ENCODE measurements at places on chromosomes 5 and 9.
A peak's percentile ranks its signal among the peaks of the same experiment; 100 is the strongest.

GRCh38 chr5:96516631-96517071, 83.6 kb upstream of the PCSK1 start:
- no peak for DNase-seq

DNA sequence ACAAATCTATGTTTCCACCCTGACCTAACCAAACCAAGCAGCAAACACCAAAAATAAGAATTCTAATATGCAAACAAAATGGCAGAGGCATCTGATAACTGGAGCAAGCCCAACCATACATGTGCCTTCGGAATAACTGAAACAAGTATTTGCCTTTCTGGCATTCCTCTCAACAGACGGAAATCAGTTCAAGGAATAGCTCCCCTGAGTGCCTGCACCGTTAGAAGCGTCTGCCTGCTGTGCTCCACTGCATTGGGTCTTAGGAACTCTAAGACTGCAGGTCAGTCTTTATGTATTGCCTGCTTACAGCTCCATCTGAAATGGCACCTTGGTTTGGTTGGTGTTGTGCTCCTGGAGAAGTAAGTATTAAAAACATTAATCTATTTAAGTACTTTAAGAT, 98.5 kb downstream of the MRPS27 start:
- no peak for DNase-seq

- no peak for DNase-seq
These were observed 69.0 kb upstream of the TNFAIP8 start for GRCh38 chr5:119286511-119287488.

DNA sequence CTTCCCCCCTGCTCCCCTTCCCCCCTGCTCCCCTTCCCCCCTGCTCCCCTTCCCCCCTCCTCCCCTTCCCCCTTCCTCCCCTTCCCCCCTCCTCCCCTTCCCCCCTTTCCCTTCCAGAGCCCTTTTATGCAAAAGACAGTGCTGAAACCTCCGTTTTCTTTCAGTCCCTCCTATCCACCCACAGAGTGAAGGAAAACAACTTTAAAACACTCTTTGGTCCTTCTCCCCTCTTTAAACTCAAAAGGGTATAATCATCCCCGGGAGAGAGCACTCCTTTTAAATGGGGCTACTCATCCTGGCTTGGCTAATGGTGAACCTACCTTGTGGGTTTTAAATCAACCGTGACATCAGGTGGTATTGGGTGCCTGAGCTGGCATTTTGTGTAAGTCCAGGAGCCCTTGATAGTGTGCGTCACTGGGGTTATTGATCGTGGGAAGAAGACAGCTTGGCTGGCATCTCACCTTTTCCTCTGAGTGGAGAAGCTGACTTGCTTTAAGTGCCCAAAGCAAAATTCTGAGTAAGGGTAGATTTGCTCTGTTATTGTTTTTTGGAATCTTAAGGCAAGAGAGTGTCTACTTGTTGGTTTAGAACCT, 2.7 kb downstream of the LARP1 start:
- DNase-seq = peak; percentile 38

- no peak for DNase-seq
These were observed 207.6 kb upstream of the DMRTA1 start for GRCh38 chr9:22238809-22239684.

GRCh38 chr5:169494941-169495548, 88.5 kb upstream of the SPDL1 start:
- no peak for DNase-seq

DNA sequence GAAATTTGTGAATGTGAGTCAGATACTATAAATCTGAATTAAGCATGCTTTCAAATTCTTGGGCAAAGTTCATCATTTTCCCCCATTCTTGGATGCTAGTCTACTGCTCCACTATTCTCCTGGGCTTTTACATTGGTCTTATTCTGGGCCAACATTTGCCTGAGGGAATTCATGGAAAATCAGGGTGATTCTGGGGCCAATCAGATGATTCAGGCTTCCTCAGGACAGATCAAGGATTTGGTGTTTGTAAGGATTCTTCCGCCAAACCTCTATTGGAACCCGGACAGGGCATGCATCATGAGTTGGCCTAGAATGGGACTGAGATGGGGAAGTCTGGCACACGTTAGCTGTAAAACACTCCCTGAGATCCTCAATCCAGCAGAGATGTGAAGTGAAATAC, 113.8 kb downstream of the MEF2C start:
- DNase-seq = no peak

DNA sequence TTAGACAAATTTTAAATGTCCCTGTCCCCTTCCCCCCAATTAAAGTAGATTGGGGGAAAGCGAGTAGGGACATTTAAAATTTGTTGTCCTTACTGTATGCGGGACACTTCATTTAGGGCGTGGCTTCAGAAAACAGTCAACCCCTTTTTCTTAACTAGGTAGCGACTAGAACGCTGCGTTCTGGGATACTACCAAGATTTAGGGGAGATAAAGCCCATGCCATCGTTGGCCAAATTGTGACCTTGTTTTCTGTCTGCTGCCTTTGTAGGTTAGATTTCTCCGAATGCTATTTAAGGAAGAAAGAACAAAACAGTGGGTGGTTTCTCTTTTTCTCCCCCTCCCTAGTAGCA, 1.2 kb downstream of the CKS2 start:
- DNase-seq = no peak

DNA sequence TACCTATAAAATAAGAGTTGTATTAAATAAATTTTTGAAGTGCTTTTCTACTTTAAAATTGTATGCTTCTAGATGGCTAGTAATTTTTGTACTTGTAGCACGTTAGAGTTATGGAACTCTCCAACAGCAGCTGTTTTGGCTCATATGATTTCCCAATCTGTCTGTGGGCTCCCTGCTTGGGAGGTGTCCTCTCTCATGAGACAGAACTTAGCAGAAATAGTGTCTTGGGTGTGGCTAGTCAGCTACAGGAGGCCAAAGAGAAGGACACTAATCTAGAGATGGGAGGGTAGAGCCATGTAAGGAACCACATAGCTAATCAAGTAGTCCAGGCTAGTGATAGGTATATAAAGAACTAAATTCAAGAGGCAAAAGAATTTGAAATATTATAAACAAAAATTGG, 78.4 kb upstream of the DAB2 start:
- DNase-seq = no peak

DNA sequence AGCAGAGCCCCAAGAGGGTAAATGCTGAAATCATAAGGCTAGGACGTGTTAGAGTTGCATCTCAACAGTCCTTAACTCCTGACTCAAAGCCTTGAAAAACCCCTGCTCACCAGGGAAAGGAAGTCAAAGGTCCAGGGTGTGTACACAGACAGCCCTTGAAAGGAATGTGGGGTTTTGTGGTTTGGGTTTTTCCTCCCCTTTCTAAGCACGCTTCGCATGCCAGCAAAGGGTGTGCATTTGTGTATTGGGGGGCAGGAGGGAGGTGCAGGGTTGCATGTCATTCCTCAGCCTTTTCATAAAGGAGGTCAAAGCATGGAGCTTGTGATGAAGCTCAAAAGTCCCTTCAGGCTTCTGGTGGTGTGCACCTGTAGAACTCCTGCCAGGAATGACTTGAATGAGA, 17.3 kb upstream of the XPA start:
- no peak for DNase-seq

DNA sequence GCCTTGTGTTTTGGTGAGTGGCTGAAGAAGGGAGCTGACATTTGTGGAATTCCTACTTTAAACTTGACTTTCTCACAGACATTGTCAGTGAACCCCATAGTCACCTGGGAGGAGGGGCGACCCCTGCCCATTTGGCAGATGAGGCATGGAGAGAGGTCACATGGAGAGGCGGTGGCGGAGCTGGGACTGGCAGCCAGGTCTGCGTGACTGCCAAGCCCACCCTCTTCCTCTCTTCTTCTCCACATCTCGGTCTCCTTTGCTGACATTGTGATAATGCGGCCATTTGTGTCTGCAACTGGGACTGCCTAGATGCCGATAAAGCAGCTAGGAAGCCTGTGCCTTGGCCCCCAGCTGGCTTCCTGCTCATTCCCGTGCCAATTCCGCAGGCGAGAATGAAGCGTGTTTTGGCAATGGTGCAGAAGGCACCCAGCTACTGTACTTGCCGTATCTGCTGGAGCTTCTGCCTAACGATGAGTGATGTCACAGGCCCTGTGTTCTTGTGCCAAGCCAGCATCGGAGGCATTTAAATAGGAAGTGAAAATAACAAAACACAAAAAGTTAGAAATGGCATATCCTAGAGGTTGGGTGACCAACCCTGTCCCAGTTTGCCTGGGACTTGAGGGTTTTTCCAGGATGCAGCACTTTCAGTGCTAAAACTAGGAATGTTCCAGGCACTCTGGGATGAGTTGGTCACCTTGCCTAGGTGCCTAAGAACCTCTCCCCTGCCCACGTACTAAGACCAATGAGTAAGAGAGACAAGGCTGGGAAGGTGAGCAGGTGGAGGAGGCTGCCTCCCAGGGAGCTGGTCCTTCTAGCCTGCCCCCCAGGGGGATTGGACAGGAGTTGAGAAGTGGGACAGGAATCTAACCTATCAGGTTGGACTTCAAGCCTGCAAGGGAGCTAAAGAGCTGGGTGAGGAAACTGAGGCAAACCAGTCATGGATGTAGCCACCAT, 23.6 kb downstream of the OLFML2A start:
- DNase-seq = no peak

DNA sequence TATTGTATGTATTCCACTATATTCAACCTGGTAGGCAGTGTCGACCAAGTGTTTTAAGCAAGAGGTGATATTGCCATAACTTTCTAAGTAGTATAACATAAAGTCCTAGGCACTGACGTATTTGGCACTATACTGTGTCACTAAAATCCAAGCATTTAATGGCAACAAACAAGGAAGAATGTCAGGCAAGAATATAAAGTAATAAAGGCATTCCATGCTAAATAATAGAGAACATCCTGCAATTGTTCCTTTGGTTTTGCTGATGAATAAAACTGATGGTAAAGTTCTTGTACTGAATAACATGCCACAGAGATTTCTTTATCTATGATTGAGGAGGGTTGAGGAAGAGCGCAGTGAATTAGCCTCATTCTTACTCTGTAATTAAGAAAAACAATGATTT, 256.9 kb downstream of the HINT1 start:
- no peak for DNase-seq

GRCh38 chr5:180097163-180097894, 25.8 kb upstream of the RNF130 start:
- no peak for DNase-seq

DNA sequence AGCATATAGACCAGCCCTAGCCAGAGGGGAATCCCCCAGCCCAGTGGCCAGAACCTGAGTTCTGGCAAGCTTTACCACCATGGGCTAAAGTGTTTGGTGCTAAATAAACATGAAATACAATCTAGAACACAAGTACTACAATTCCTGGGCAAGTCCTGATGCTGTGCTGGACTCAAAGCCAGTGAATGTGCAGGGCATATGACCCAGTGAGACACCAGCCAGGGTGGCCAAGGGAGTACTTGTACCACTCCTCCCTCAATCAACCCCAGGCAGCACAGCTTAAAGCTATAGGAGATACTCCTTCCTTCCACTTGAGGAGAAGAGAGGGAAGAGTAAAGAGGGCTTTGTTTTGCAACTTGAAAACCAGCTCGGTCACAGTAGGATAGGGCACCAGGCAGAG, 63.6 kb downstream of the SSBP2 start:
- DNase-seq = no peak

DNA sequence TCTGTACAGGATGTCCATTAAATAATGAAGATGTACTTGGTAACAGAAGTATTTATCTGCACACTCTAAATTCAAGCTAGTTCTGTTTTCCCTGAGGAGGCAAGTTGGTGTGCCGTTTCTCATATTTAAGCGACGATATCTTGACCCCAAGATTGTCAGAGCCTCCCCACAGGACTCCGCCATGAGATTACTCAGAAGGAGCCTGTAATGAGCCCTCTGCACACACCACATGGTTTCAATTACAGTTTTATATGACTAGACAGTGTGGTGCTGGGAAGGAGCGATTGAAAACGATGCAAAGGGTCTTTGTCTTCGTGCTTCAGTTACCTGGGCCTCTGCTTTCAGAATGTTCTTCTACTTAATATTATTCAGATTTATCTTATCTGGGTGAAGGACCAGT, 840.4 kb upstream of the WWC1 start:
- DNase-seq = no peak

DNA sequence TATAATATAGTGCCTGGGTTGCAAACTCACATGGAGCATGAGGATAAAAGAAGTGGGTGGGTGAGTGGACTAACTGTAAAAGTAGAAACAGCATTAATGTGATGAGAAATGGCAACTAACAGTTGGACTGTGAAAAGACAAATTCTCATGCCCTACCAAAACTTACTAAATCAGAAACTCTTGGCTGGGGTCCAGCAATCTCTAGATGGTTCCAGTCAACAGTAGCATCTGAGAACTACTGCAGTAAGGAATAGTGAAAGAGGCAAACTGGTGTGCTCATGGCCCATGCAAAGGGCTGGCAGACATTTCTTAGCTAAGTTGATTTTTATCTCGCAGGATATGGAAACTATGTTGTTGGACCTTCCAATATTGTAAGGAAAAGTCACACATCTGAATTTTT, 150.3 kb downstream of the PIK3R1 start:
- no peak for DNase-seq

- no peak for DNase-seq
These were observed 171.1 kb downstream of the ARHGEF28 start for GRCh38 chr5:73797132-73797510.

GRCh38 chr9:7153566-7153965, 395.8 kb downstream of the KDM4C start:
- DNase-seq = no peak

GRCh38 chr5:67000794-67001475, 195.7 kb downstream of the CD180 start:
- DNase-seq = no peak

DNA sequence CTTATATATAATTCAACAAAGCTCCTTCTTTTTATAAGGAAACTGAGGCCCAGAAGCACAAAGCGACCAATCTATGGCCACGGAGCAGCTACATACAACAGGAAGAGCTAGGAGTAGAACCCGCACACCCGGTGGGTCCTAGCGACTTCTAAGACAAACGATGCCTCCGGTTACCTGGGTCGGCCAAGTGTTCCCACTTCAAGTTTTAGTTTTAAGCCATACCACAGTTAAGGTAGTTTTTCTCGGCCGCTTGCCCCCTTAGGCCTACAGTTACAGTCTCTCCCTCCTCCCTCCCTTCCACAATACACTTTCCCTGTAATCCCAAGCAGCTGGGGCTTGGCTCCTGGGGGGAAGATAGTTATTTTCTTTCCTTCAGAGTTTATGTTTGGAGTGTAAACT, 533 bp downstream of the SREK1IP1 start:
- no peak for DNase-seq

GRCh38 chr9:114051706-114052105, 26.4 kb downstream of the AMBP start:
- no peak for DNase-seq

- no peak for DNase-seq
These were observed 39.8 kb downstream of the NEK6 start for GRCh38 chr9:124297551-124297901.

GRCh38 chr5:9419794-9420193, 126.1 kb downstream of the SEMA5A start:
- no peak for DNase-seq

GRCh38 chr9:4938496-4938895, 46.6 kb upstream of the JAK2 start:
- no peak for DNase-seq

DNA sequence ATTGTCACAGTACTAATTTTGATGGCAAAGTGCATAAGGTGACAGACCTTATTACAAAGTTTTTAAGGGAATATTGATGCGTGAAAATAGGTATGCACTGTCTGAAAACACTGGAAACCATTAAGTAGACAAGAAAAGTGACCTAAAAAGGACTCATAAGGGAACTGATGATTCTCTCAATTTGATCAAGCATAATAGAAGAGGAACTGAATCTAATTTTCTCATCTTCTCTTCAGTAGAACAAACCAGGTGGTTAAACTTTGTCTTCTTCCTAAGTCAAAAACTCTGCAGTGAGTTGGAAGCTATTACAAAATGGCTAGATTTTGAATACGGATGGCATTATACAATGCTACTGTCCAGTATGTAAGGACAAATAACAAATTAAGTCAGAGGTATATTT, 53.4 kb downstream of the RNF145 start:
- no peak for DNase-seq

Data from activated T-cell treated with anti-CD3 and anti-CD28 coated beads for 24 hours (primary cell).